Right atrium auricular region (tissue), 2 donors: ENCODE measurements at places on chromosomes 7 and 10.

DNA sequence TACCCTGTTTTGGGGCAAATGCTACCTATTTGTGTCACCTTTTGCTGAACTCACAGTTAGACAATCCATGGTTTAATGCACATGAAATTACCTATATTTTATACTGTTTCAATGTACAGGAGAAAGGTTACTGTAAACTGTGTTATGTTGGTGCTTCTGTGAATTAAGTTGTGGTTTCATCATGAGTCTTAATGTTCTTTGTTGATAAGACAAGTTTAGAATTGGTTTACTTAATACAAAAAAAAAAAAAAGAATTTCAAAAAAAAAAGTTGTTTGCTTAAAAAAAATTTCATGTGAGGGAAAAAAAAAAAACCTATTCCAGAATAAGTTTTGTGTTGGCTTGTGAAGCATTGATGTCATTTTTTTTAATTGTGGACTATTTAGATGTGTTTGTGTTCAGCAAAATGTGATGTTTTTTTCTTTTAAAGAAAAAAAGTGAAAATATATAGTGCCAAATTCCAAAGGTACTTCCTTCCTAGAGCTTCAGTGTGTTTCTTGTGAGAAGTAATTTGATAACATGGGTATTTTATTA is 280.3 kb downstream of the USP6NL start:
- no peak for DNase-seq

- no peak for DNase-seq
Measured at GRCh38 chr7:43522406-43523156, 60.3 kb upstream of the STK17A start.

DNA sequence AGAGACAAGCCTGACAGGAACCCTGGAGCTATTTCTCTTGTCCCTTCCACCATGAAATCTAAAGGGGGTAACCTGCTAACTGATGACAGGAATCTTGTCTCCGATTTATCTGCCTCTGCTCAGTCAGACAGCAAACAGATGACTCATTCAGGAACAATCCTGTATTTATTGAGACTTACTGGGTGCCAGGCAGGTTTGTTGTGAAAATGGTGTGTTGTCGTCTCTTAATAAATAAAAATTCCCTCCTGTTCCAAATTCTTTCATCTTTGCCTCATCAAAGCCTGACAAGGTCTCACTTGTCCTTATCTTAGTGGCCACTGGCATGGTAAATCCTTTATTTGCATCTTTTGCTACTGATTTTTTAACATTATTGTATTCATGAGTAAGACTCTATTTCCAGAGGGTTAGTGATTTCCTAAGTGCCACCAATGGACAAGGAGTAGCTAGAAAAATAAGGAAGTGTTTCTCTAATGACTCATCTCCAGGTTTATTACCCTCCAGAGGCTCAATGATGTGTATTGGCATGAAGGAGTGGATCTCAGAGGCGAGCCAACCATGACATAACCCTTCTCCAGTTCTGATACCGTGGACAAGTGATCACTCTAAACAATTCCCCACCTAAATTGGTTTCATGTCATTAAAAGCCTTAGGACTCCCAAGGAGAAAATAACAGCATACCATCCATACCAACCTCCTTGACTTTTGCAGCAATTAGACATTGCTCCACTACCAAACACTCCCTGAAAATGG is 724.0 kb downstream of the GRID1 start:
- no peak for DNase-seq

- DNase-seq: no peak
Measured at GRCh38 chr10:104297697-104298660, 29.0 kb downstream of the GSTO2 start.

GRCh38 chr7:129197771-129198170 is 9.3 kb downstream of the SMO start:
- no peak for DNase-seq

DNA sequence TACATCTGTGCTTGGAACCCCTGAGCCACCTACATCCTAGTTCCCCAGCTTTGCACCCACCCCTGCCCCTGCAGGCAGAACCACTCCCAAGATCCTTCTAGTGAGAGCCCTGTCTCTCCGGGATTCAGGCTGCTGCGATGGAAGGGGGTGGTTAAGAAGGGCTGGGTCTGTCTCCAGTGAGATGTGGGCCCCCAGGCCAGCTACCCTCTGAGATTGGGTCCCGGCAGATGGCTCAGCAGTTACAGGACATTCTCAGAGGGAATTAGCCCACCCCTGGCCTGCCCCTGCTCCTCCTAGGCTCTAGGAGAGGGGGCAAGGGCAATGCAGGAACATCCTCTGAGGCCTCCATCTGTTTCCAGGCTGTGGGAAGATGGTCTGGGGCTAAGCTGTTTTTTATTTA is 27.7 kb downstream of the SLC29A3 start:
- DNase-seq: no peak

- DNase-seq: no peak
Measured at GRCh38 chr10:90398566-90398965, 459.3 kb downstream of the HTR7 start.

GRCh38 chr10:72754275-72755032 is 62.5 kb downstream of the MCU start:
- DNase-seq: no peak
